Peyer's patch (tissue), 4 donors: ENCODE measurements at places on chromosomes 6 and 20. TPM values are rescaled to one million over a fixed set of nuclear protein-coding genes. Genes with fewer than 3 reads are reported as not detected.

- H3K4me3 ChIP-seq: no peak overlapping the region
- no peak for DNase-seq
- H3K27me3 ChIP-seq: no peaks in the 10 kb centered on the region
- no peaks in the 10 kb centered on the region for H3K36me3 ChIP-seq
- H3K27ac ChIP-seq: no peak overlapping the region
- H3K4me1 ChIP-seq: no peaks in the 10 kb centered on the region
Observed at GRCh38 chr20:30610029-30610693, 647.3 kb upstream of the DEFB115 start.

- H3K36me3 ChIP-seq: no peaks in the 10 kb centered on the region
- no peak overlapping the region for H3K4me3 ChIP-seq
- DNase-seq: no peak
- no peak overlapping the region for H3K27ac ChIP-seq
- H3K4me1 ChIP-seq: no peaks in the 10 kb centered on the region
Observed at GRCh38 chr6:63610944-63611343, 24.7 kb upstream of the PHF3 start.

DNA sequence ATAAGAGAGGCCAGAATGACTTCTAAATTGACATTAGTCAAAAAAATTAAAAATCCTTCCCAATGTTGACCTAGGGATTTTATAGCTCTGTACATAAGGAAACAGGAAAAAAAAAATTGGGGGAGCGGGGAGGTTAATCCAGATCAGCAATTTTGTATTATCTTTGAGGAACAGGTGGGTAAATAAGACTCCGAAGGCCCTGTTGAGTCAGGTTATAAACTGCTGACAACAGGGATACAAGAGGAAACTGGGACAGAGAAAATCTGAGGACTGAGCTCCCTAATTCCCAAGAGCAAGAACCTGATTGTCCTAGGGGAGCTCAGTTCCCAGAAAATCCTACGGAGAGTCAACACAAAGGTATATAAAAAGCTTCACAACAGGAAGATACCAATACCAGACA, 26.8 kb upstream of the CRIP3 start:
- no peaks in the 10 kb centered on the region for H3K27me3 ChIP-seq
- no peaks in the 10 kb centered on the region for H3K36me3 ChIP-seq
- DNase-seq: no peak

DNA sequence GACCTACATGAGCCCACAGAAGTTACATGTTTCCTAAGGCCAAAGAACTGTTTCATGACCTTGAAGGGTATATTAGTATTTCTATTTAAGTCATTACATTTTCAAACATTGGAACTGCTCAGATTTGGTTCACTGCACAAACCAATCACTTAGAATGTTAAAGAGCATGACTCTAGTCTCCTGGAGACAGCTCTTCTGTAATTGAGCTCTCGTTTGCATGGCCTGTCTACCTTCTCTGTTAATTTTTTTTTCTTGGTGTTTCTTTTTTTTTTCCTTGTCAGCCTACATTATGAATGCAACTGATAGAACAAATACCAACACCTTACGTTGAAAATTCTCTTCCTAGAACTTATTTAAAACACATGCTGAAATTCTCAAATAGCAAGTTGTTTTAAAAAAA, 860.2 kb upstream of the MAP3K7 start:
- H3K36me3 ChIP-seq: no peaks in the 10 kb centered on the region
- H3K27ac ChIP-seq: no peak overlapping the region
- no peak for DNase-seq
- H3K4me3 ChIP-seq: no peak overlapping the region

DNA sequence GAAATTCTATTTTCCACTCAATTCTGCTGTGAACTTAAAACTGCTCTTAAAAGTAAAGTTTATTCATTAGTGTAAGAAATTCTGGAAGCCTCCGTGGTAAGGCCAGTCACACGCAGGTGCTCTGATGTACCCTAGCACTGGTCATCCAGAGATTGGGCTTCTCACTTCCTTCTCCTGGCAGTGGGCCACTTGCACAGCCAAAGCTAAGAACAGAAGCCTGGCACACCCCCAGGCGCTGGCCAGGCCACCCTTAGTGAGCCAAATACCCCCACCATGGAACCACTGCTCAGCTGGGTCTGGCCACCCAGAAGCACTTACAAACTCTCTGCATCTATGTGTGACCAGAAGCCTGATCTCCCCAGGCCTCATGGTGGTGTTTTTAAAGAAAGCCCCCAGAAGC, 35.3 kb upstream of the ARFGEF2 start:
- no peak for DNase-seq
- H3K4me1 ChIP-seq: no peaks in the 10 kb centered on the region
- H3K27ac ChIP-seq: no peak overlapping the region
- H3K36me3 ChIP-seq: no peaks in the 10 kb centered on the region
- H3K27me3 ChIP-seq: no peaks in the 10 kb centered on the region

The OPRL1 gene
- 0.27 TPM for total RNA-seq

The ADGB gene
- total RNA-seq: not detected

The TSPO2 gene
- total RNA-seq: not detected

The TRIM40 gene
- total RNA-seq: 12.7 TPM
